ENCODE measurements at places on chromosomes 16 and 17. TPM values are rescaled to one million over a fixed set of nuclear protein-coding genes. Genes with fewer than 3 reads are reported as not detected.

CPHXL2 gene
- total RNA-seq = not detected

DNA sequence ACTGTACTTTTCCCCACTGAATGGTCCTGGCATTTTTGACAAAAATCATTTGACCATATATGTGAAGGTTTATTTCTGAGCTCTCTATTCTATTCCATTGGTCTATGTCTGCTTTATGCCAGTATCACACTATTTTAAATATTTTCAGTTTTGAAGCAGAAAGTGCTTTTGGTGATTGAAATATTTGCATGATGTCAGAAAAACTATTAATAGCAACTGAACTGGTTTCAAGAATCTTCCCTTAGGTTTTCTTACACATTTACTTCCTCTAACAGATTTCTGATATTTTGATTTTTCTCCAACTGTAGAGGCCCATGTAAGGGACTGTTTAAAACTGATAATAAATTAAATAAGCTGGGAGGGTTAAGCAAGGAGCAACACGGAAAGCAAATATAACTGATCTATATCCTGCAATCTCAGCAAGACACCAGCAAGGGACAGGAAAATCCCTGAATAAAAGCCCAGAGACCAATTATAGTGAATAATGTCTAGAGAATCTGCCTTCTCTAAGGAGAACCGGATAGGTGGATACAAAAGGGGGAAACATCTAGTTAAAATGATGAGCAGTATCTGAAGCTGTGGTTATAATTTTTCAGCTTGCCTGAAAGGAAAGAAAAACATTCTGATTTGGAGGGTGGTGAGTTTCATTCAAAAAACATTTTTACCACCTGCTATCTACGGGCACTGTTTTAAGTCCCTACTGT, 80.9 kb upstream of the STAC2 start:
- no peak for DNase-seq

KRTAP4-16 gene
- total RNA-seq = not detected

DNA sequence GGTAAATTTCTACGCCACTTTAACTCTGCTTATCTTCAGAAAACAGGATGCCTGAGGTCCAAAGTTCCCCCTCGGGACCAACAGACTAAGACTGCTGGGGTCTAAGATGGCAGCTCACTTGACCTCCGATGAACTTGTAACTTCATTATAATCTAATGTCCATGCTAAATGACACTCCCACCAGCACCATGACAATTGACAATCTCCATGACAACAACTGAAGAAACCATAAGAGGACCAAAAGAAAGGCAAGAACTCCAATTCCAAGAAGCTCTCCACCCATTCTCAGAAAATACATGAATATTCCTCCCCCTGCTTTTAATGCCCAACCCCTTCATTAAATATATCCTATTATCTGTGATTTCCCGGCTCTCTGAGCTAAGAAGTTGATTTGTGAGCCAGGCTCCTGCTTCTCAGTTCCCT, 7.5 kb downstream of the CCL4 start:
- DNase-seq = no peak

ANKRD40CL gene
- not detected for total RNA-seq

- no peak for DNase-seq
Observed at GRCh38 chr17:46722662-46723285, 95.7 kb downstream of the WNT3 start.

METRN gene
- 58.5 TPM for total RNA-seq

GRCh38 chr17:59963738-59964481, 630 bp downstream of the RNFT1 start:
- no peak for DNase-seq

PERCC1 gene
- total RNA-seq = not detected

GRCh38 chr16:9138731-9139501, 47.5 kb downstream of the HAPSTR1 start:
- peak; percentile 44 for DNase-seq

- DNase-seq = no peak
Observed at GRCh38 chr16:10584981-10585438, 4.6 kb upstream of the EMP2 start.

SMPD3 gene
- total RNA-seq = 0.07 TPM

- peak; percentile 52 for DNase-seq
Observed at GRCh38 chr17:29972277-29972676, 30.8 kb downstream of the EFCAB5 start.

DNA sequence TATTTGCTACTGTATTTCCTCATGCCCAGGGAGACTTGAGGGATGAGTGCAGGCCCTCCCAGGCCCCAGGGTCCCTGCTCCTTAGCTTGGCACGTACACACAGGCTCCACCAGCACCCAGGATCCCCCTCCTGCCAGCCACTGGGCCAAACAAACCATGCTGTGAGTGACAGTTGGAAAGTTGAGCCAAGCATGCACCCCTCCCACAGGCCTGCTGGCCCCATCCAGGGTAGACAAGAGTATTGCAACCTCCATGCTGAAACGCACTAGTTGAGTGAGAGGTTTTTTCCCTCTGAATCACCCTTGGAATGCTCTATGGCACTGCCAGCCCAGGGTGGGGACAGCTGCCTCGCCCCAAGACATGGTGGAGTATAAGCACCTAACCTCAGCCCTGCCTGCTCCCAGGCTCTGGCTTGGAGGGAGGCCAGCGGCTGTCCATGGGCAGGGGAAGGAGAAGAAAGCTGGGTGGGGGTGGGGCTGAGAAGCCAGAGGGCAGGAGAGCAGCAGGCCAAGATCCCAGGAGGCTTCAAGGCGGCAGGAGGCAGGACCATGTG, 49.6 kb downstream of the PITPNM3 start:
- DNase-seq = no peak

ESRP2 gene
- not detected for total RNA-seq

SREBF1 gene
- 26.7 TPM for total RNA-seq

- no peak for DNase-seq
Observed at GRCh38 chr16:72482695-72483094, 310.7 kb upstream of the PMFBP1 start.

DNA sequence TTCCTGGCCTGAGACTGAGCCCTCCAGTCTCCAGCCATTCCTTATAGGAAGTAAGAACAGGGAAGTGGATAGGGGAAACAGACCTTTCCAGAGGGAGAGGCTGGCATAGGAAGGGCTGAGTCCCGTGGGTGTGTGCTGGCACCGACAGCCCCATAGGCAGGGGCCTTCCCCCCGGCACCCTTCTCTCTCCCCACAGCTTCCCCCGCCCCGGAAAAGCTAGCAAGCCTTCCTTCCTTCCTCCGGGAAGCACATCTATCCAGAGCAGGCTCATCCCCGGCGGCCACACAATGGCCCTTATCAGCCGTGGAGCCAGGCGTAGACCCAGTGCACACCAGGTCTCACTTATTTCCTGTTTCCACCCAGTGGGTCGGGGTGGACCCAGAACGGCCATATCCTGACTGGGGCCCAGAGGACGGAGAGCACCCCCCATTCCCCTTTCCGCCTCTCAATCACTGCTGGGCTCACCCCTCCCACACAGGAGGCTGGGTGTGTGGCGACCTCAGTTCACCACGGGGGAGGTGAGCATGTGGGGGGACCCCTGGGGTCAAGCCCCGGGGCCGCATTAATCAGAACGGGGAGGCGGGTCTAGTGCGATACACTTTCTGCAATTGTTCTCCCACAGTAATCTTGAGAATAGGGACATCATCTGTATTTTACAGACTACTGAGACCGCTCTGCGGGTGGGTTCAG, 950 bp upstream of the MYO1C start:
- no peak for DNase-seq

- DNase-seq = no peak
Observed at GRCh38 chr16:56614549-56614991, 6.2 kb downstream of the MT2A start.

GRCh38 chr16:2426941-2427361, 2.3 kb upstream of the CCNF start:
- peak; percentile 83 for DNase-seq

GRCh38 chr16:82598771-82599170, 28.0 kb upstream of the CDH13 start:
- DNase-seq = no peak

- no peak for DNase-seq
Observed at GRCh38 chr17:1022278-1023024, 25.5 kb downstream of the TIMM22 start.

- DNase-seq = no peak
Observed at GRCh38 chr17:45307290-45308015, 9.4 kb downstream of the MAP3K14 start.

CPSF4L gene
- not detected for total RNA-seq

DNA sequence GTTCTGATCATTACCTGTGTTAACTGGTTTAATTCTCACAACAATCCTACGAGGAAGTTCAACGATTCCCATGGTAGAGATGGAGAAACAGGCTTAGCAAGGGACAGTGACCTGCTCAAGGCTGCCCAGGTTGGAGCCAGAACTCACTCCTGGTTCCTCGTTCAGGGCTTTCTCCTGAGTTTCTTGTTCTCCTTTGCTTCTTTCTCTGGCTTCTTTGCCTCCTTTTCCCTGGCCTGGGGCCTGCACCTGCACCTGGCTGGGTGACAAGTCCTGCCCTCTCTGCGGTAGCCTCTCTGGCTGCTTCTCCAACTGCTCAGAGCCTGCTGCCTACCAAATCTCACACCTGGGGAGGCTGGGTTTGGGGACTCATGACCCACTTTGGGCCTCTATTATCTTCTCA, 2.8 kb downstream of the CCL22 start:
- DNase-seq = peak; percentile 57

KIF18B gene
- 3.9 TPM for total RNA-seq

DNA sequence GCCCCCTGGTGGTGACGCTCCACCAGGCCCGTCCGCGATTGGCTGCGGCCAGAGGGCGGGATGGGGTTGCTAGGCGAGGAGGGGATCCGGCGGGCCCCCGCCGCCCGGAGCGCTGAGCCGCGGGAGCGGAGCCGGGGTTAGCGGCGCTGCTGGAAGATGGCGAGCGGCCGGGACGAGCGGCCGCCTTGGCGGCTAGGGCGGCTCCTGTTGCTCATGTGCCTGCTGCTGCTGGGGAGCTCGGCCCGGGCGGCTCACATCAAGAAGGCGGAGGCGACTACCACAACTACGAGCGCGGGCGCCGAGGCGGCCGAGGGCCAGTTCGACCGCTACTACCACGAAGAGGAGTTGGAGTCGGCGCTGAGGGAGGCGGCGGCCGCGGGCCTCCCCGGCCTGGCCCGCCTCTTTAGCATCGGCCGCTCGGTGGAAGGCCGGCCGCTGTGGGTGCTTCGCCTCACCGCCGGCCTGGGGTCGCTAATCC, at the start of gene CPD:
TSS of gene CPD (plus strand) at position 103 of the 478 bp plus-strand sequence. CDS start at position 157, 54 bp downstream.
- DNase-seq = peak; percentile 98

DNA sequence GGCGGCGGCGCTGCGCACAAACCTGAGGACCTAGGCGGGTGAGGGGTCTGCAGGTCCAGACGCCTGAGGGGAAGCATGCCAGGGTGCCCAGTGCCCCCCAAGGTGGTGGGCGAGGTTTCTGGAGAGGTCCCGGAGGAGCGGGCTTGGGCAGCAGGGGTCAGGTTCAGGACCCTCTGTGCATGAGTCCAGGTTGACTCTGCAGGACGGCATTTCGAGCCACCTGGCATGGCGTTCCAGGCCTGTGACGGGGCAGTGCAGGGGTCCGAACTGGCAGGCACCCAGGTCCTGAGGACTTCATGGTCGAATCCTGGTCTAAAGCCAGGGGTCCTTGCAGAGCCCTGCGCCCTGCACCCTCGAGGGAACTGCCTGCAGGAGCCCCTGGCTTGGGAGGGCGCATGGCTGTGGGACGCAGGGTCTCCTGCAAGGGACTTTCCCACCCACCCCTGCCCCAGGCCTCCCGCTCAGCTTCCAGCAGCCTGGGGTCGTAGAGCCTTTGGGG, 3.5 kb downstream of the SLC16A3 start:
- no peak for DNase-seq

HEATR9 gene
- total RNA-seq = not detected

OR1A1 gene
- not detected for total RNA-seq

GRCh38 chr17:64133546-64134215, 3.7 kb upstream of the ERN1 start:
- DNase-seq = no peak

GRCh38 chr16:50038756-50039529, 13.9 kb downstream of the CNEP1R1 start:
- no peak for DNase-seq

GRCh38 chr17:8397636-8398035, at the start of gene RNF222:
RNF222 (minus strand) TSS chr17:8397827; CDS start chr17:8393461, 4,366 bp downstream.
- no peak for DNase-seq

DNA sequence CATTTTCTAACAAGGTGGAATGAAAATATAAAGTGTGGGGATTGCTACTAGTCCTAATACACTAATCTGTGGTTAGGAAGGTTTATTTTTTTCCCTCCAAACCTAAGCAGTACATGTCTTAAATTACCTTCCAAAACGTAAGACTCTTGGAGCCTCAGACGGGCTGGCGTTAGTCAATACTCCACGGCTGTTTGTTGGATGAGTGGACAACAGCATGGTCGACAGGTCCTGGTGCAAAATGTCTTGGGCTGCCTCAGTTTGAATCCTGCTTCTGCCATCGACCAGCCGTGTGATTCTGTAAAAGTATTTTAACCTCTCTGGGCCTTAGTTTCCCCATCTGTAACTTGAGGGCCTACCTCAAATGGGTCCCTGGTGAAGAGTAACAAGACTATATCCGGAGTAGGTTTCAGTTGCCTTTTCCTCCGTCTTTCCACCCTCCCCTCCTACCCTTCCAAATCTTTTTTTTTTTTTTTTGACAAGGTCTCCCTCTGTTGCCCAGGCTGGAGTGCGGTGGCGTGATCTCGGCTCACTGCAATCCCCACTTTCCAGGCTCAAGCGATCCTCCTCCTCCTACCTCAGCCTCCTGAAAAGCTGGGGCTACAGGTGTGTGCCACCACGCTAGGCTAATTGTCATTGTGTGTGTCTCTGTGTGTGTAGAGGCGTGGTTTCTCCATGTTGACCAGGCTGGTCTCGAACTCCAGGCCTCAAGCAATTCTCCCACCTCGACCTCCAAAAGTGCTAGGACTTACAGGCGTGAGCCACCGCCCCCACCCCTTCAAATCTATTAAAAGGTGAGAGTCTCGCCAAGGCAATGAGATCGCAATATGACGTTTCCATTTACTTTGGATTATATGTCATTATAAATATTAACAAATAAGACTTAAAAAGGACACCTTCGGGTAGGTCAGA, 5.8 kb downstream of the SCGB1C2 start:
- DNase-seq = peak; percentile 24

DNA sequence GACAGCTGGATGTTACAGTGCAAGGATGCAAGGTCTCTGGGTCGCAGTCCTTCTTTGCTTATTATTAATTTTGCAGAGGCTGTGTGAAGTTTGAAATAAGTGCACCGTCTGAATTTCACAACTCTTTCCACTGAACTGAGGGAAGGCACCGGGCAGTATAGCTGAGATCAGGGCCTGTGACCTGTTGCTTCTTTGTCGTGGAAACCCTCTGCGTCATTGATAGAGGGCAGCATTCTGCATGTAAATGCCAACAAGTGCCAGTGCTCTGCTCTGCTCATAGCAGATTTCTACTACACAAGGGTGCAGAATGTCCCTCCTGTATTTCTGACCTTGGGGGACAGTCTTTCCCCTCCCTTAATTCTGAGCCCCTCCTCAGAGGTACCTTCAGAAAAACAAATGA, 26.0 kb downstream of the CD300LF start:
- DNase-seq = no peak
